ENCODE measurements at places on chromosomes 5 and 9.

- DNase-seq: no peak
These were observed 1.5 kb downstream of the PKN3 start for GRCh38 chr9:128703616-128704355.

- DNase-seq: no peak
These were observed 84.6 kb downstream of the AOPEP start for GRCh38 chr9:94811074-94811473.

GRCh38 chr9:15873573-15874177, 320.8 kb downstream of the CCDC171 start:
- no peak for DNase-seq

DNA sequence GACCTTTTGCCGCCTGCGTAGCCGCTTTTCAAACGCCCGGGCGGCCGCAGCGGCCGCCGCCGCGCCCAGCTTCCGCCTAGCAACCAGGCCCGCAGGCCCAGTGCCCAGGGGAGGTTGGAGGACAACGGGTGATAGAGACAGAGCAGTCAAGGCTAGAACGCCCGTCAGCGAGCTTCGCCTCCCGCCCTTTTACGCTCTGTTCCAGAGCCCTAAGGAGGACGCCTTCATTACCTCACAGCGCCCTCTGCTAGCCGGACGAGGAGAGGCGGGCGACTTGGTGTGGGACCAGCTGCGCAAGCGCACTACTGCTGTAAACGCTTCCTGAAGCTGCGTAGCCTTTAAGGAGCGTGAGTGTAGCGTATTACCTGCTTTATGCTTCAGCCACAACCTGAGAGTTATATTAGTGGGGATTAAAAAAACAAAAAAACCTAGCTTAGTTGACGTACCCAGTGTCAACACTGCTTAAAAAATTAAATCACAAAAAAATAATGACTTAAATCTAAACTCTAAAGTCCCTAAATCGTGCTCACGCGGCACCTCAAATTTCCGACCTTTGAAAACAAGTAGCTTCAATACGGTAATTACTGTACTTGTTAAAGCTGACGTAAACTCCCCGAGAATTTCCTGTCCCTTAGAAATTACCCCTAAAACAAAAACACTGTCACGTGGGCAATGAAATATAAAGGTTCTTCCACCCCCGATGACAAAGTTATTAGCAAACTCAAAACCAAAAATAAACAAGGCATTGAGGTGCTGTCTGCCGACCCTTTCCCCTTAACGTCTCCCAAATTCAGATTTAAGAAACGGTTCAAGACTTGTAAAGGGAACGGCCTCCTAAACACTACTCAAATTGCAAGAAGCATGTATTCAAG, at the start of gene CEP120:
Gene CEP120 (minus strand): TSS at position 126 of the 872 bp plus-strand sequence. CDS start 405 bp downstream, outside the sequence.
- peak; percentile 96 for DNase-seq

- DNase-seq: no peak
These were observed 513.1 kb downstream of the IRX1 start for GRCh38 chr5:4108690-4109089.

DNA sequence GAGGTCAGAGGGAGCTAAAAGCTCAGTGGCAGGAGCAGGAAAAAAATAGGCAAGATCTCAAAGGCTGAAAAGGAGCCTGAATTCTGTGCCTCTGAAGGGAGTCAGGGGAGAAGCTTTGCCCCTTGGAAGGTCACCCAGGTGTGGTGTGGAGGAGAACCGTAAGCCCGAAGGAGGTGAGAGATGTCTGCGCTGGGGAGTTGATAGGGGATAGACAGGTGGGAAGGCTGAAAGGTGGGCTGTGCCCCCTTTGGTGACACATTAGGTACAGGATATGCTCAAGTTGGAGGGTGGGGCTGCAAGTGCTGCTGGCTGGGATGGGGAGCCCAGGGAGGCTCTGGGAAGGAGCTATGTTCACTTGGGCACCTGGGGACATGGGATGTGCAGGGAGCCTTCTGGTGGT, 217.7 kb downstream of the PAX5 start:
- no peak for DNase-seq

Data from stimulated activated CD8-positive, alpha-beta memory T cell treated with anti-CD3 and anti-CD28 coated beads, Interleukin-4, amount 100 ng/mL, for 48 hours (primary cell).